ENCODE measurements at places on chromosomes 2 and 18.

DNA sequence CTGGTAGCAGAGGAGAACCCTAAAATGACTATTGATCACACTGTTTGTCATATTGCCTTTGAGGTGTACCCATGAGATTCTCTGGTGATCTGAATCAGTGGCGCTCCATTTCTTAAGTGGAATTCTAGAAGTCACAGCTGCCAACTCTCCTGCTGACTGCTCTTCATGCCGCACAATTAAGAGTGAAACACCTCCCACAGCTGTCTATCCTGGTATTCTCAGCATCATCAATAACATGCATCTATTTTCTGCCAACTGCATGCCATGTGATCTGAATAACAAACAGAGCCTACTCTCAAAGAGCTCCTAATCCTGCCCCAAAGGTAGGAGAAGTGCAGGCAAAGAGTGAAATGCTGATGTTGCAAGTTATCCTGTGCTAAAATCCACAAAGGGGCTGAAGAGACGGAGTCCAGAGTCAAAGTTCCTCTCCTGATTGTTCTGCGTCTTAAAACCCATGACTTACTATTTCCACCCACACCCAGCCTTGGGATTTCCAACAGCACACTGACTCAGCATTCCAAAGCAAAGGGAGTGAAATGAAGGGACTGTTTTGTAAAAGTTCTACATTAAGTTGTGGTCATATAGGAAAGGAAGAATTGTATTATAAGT, 13.7 kb upstream of the DAPL1 start:
- no peaks in the 10 kb centered on the region for H3K27me3 ChIP-seq
- DNase-seq, result peak; percentile 27
- H3K4me1 ChIP-seq, result peaks cover under 1% of the 10 kb centered on the region

- no peaks in the 10 kb centered on the region for H3K36me3 ChIP-seq
- H3K4me3 ChIP-seq, result no peak overlapping the region
- DNase-seq, result peak; percentile 8
- H3K27ac ChIP-seq, result no peak overlapping the region
- no peaks in the 10 kb centered on the region for H3K4me1 ChIP-seq
- H3K27me3 ChIP-seq, result no peaks in the 10 kb centered on the region
Observed at GRCh38 chr18:6405237-6406074, 9.3 kb downstream of the L3MBTL4 start.

DNA sequence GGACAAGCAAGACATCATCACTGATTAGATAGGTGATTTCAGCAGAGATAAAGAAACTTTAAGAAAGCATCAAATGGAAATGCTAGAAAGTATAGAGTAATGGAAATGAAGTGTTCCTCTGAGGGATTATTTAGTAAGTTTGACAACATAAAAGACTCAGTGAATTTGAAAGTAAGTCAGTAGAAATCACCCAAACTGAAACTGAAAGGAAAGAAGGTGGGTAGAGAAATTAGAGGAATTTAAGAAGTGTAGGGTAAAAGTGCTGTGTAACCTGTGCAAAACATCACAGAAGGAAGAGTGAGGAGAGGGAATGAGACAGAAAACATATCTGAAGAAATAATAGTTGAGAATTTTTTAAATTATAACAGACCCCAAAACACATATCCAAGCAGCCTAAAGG, 343.1 kb downstream of the CBLN2 start:
- no peaks in the 10 kb centered on the region for H3K27me3 ChIP-seq
- no peaks in the 10 kb centered on the region for H3K36me3 ChIP-seq
- no peak for DNase-seq
- no peak overlapping the region for H3K27ac ChIP-seq
- H3K4me1 ChIP-seq, result no peaks in the 10 kb centered on the region

- H3K27me3 ChIP-seq, result no peaks in the 10 kb centered on the region
- DNase-seq, result no peak
- no peaks in the 10 kb centered on the region for H3K4me1 ChIP-seq
- no peak overlapping the region for H3K27ac ChIP-seq
- peaks cover 6% of the 10 kb centered on the region for H3K36me3 ChIP-seq
Observed at GRCh38 chr2:15298770-15299169, 262.4 kb downstream of the NBAS start.

DNA sequence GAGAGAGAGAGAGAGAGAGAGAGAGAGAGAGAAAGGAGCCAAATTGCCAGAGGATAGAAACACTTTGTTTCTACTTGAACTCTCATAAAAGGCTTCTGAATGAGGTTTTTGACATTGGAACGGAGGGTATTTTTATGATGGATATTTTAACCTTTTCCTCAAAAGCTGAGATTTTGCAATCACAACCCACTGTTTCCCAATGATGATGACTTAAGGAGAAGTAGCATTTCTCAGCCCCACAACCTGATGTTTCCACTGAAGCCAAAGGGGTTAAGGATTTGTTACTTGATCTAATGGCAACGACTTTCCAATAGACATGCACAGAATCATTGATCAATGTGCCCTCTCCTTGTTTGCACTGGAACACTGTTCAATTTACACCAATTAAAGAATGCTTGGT, 67.1 kb upstream of the POU3F3 start:
- no peaks in the 10 kb centered on the region for H3K4me1 ChIP-seq
- no peak overlapping the region for H3K27ac ChIP-seq
- no peaks in the 10 kb centered on the region for H3K27me3 ChIP-seq

- no peaks in the 10 kb centered on the region for H3K27me3 ChIP-seq
- no peak overlapping the region for H3K4me3 ChIP-seq
- H3K36me3 ChIP-seq, result no peaks in the 10 kb centered on the region
- DNase-seq, result no peak
- peaks cover 9% of the 10 kb centered on the region for H3K4me1 ChIP-seq
Observed at GRCh38 chr2:64274399-64275173, 130.4 kb upstream of the PELI1 start.

- H3K4me3 ChIP-seq, result no peak overlapping the region
- H3K27ac ChIP-seq, result no peak overlapping the region
Observed at GRCh38 chr2:191374366-191374765, 129.2 kb downstream of the MYO1B start.

DNA sequence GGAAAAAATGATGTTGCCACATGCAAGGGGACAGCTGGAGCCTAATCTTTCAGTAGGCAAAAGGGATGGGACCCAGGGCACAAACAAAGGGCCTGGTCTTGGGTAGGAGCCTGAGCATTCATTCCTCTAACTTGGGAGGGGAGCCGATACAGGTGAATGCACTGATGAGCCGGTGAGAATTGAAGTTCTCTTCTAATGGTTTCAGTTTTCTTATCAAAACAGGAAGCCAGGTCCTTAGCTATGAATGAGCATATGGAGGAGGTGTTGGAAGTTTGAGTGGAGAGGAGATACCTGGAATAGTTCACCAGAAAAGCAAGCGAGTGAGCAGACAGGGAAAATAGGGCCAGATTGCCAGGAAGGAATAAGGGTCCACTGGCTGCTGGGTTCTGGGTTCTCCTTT, 10.1 kb downstream of the DPP4 start:
- H3K4me1 ChIP-seq, result peaks cover 17% of the 10 kb centered on the region
- no peak overlapping the region for H3K4me3 ChIP-seq
- no peak overlapping the region for H3K27ac ChIP-seq
- no peaks in the 10 kb centered on the region for H3K27me3 ChIP-seq
- H3K36me3 ChIP-seq, result peaks cover 2% of the 10 kb centered on the region
- DNase-seq, result peak; percentile 58

DNA sequence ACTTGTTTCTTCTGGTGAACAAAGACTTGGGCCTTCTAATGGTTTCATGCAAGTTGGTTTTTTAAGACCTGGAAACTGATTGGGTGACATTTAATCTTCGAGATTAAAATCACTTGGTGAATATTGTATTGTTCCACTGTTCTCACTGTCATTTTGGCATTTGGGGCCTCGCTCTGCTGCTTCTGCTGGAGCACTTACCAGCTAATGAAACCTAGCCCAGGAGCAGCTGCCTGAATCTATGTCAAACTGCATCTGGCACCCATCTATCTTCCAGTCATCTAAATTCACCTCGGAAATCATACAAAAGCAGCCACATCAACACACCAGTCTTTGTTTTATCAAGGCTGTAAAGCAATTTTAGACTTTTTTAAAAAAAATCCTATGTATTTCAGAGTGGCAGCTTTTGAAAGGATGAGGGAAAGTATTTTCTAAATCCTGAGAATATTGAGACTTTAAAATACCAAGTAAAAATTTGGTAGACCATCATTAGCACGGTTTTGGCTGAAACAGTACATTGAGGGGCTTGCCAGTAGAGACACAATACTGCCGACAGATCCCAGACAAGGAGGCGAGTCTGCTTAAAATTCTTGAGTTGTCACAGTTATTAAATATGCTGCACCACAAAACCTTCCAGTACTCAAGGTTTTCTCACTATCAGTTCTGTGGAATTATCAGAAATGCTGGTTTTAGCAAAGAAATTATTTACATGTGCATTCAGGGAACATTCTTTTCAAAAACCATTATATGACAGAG, 26.1 kb upstream of the SERTAD2 start:
- H3K27me3 ChIP-seq, result no peaks in the 10 kb centered on the region
- no peak for DNase-seq
- no peaks in the 10 kb centered on the region for H3K4me1 ChIP-seq
- H3K4me3 ChIP-seq, result no peak overlapping the region
- H3K36me3 ChIP-seq, result no peaks in the 10 kb centered on the region

GRCh38 chr2:76866464-76866863, 655.7 kb downstream of the LRRTM4 start:
- no peaks in the 10 kb centered on the region for H3K4me1 ChIP-seq
- no peak overlapping the region for H3K4me3 ChIP-seq
- H3K27ac ChIP-seq, result no peak overlapping the region
- DNase-seq, result no peak

GRCh38 chr18:60686142-60686541, 313.6 kb upstream of the MC4R start:
- H3K27ac ChIP-seq, result no peak overlapping the region
- no peaks in the 10 kb centered on the region for H3K27me3 ChIP-seq
- no peaks in the 10 kb centered on the region for H3K36me3 ChIP-seq

DNA sequence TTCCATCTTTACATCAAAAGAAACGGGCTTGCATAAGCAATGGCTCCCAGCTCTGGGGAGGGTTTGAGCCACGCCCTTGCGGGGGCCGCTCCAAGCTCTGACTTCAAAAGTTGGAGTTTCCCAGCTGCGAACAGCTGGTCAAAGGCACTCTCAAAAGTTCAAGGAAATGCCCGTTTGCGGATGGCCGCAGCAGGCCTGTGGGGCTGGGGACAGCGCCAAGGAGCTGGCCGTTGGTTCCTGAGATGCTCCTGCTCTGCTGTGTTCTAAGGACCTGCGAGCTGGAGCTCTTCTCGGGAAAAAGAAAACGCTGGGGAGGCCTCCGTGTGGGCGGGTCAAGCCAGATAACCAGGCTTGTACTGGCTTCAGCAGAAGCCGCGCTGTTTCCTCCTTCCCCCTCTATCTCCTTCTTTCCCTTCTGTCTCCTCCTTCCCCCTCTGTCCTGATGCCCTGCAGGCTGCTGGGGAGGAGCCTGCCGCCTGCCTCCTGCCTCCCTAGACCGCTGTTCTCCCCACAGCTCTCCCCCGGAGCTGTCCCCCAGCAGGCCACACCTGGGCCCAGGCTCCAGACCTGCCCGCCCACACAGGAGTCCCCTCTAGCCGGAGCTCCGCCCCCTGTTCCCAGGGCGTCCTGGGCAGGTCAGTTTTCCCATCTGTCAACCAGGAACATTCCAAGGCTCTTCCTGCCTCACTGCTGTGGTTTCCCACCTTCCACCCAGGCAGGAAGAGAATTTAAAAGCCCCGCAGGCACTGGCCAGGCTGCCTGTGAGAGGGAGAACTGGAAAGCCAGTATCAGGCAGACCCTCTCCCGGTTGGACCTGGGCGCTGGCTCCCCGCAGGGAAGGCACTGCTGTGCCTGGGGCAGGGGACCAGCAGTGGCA, 14.1 kb downstream of the KLF11 start:
- H3K36me3 ChIP-seq, result peaks cover 5% of the 10 kb centered on the region
- H3K4me1 ChIP-seq, result no peaks in the 10 kb centered on the region
- peak overlapping the region; percentile 32 for H3K4me3 ChIP-seq
- no peaks in the 10 kb centered on the region for H3K27me3 ChIP-seq
- peak overlapping the region; percentile 78 for H3K27ac ChIP-seq

- no peak for DNase-seq
- H3K27ac ChIP-seq, result no peak overlapping the region
- H3K4me3 ChIP-seq, result no peak overlapping the region
- no peaks in the 10 kb centered on the region for H3K27me3 ChIP-seq
- no peaks in the 10 kb centered on the region for H3K4me1 ChIP-seq
- H3K36me3 ChIP-seq, result no peaks in the 10 kb centered on the region
Observed at GRCh38 chr2:123913143-123913735, 111.8 kb upstream of the CNTNAP5 start.

GRCh38 chr2:98459496-98460175, 15.0 kb downstream of the INPP4A start:
- H3K27me3 ChIP-seq, result no peaks in the 10 kb centered on the region
- DNase-seq, result no peak

DNA sequence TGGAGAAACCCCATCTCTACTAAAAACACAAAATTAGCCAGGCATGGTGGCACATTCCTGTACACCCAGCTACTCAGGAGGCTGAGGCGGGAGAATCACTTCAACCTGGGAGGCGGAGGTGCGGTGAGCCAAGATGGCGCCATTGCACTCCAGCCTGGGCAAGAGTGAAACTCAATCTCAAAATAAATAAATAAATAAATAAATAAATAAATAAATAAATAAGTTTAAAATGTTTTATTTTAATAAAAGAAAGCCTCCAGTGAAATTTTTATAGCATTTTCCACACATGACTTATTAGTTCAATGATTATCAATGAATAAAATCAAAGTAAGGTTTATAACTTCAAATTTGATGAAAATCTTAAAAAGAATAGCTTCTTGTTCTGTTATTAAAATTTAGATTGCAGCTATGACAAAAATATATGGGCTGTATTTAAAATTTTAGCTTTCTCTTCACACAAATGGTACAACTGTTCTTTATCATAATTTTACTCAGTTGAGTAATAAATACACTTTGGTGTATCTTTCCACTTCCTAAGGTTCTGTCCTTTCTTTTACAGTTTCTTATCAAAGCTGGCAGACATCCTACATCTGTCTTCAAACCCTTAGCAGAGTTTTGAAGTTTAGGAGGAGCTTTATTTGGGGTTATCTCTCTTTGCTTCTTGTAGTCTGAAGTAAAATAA, 78.4 kb upstream of the ZSWIM2 start:
- H3K27me3 ChIP-seq, result no peaks in the 10 kb centered on the region
- H3K27ac ChIP-seq, result no peak overlapping the region
- no peaks in the 10 kb centered on the region for H3K36me3 ChIP-seq

GRCh38 chr2:30798536-30798991, 8.7 kb downstream of the CAPN13 start:
- no peaks in the 10 kb centered on the region for H3K27me3 ChIP-seq
- H3K27ac ChIP-seq, result no peak overlapping the region
- peaks cover 2% of the 10 kb centered on the region for H3K4me1 ChIP-seq

DNA sequence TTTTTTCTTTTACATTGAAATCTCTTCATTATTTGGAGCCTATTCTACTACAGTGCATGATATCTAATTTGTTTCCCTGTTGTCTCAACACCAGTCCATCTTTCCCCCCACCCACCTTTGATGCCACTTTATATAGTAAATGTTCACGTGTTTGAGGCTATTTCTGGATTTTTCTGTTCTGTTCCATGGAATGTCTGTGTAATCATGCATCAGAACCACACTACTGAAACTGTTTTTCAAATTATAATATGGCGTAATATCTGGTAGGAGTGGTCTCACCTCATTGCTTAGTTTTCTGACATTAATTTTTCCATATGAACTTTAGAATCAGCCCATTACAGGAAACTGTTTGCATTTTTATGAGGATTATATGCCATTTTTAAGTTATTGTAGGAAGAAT, 19.1 kb upstream of the NARS1 start:
- H3K4me3 ChIP-seq, result no peak overlapping the region
- no peaks in the 10 kb centered on the region for H3K4me1 ChIP-seq
- no peaks in the 10 kb centered on the region for H3K27me3 ChIP-seq
- no peak for DNase-seq
- H3K27ac ChIP-seq, result no peak overlapping the region

Data from small intestine (tissue), 16 donors.